ENCODE measurements at places on chromosomes 1 and 21.

DNA sequence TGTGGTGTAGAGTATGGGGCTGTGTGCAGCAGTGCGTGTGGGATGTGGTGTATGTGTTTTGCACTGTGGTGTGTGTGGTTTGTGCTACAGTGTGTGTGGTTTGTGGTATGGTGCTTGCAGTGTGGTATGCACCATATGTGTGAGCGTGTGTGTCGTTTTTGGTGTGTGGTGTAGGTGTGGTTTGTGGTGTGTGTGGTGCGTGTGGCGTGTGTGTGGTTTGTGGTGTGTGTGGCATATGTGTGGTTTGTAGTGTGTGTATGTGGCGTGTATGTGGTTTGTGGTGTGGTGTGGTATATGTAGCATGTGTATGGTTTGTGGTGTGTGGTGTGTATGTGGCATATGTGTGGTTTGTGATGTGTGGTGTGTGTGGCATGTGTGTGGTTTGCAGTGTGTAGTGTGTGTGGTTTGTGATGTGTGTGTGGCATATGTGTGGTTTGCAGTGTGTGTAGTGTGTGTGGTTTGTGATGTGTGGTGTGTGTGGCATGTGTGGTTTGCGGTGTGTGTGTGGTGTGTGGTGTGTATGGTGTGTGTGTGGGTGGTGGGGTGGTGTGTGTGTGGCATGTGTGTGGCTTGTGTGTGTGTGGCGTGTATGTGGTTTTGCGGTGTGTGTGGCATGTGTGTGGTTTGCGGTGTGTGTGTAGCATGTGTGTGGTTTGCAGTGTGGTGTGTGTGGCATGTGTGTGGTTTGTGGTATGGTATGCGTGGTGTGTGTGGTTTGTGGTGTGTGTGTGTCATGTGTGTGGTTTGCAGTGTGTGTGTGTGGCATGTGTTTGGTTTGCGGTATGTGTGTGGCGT, 53.5 kb upstream of the TRAPPC10 start:
- no peaks in the 10 kb centered on the region for H3K4me1 ChIP-seq
- H3K36me3 ChIP-seq: peaks cover 5% of the 10 kb centered on the region
- H3K27me3 ChIP-seq: peaks cover 1% of the 10 kb centered on the region
- DNase-seq: no peak

- DNase-seq: peak; percentile 83
- H3K4me3 ChIP-seq: no peak overlapping the region
- H3K27me3 ChIP-seq: peaks cover 1% of the 10 kb centered on the region
- H3K27ac ChIP-seq: no peak overlapping the region
- peaks cover 3% of the 10 kb centered on the region for H3K4me1 ChIP-seq
- no peaks in the 10 kb centered on the region for H3K36me3 ChIP-seq
These were observed 70.8 kb upstream of the RHOU start for GRCh38 chr1:228664399-228664914.

DNA sequence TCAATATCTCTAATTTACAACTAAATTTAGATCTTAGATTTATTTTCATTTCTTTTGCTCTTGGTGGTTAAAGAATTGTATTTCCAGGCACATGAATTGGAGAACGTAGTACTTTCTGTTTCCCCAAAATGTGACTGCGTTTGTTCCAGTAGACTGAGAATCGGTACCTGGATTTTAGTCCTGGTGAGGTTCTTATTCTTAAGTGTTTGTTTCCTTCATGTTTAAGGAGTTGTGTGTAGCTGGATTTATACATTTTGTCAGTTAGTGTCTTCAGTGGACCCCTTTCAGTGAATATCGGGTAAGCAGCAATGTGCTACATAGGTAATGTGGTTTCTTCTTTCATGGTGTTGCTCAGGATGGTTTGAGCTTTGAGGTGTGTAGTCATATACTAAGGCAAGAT, 6.8 kb downstream of the MIER1 start:
- H3K4me3 ChIP-seq: peak overlapping the region; percentile 91
- DNase-seq: no peak
- H3K4me1 ChIP-seq: peaks cover 26% of the 10 kb centered on the region
- H3K27me3 ChIP-seq: peaks cover 1% of the 10 kb centered on the region
- peak overlapping the region; percentile 18 for H3K27ac ChIP-seq

GRCh38 chr1:229040630-229041358, 230.1 kb upstream of the RAB4A start:
- peaks cover 8% of the 10 kb centered on the region for H3K4me1 ChIP-seq
- no peak for DNase-seq
- no peaks in the 10 kb centered on the region for H3K36me3 ChIP-seq
- no peaks in the 10 kb centered on the region for H3K27me3 ChIP-seq
- no peak overlapping the region for H3K27ac ChIP-seq

GRCh38 chr1:51000160-51000559, 30.1 kb downstream of the CDKN2C start:
- H3K4me1 ChIP-seq: no peaks in the 10 kb centered on the region
- no peak overlapping the region for H3K4me3 ChIP-seq
- no peak overlapping the region for H3K27ac ChIP-seq
- peaks cover 2% of the 10 kb centered on the region for H3K27me3 ChIP-seq
- no peaks in the 10 kb centered on the region for H3K36me3 ChIP-seq

DNA sequence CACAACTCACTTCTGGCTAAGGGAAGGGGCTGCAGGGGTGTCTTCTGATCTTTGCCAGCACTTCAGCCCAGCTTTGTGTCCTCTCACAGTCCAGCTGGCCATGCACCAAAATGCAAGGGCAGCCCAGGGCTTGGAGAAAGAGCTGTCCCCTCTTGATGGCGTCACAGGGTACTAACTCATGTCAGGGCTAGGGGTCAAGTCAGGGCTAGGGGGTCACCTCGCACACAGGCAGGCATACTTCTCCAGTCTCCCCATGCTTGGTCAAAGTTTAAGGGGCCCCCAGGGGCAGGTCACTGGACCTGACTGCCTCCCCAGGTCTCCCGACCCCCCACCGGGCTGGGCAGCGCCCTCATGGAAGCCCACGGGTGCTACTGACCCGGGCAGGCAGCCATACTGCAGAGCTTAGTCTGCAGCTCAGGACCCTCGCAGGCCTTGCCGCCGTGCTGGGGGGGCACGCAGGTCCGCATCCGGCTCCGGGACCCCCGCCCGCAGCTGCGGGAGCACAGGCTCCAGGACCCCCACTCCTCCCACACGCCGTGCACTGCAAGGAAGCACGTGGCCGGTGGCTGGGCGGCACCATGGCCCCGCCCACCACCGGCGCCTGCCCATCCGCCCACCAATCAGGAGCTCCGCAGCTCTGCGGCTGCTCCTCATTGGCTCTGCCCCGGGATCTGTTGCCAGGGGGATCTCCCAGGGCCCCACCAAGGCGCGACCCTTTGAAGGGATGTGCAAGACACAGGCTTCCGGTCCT, 21.5 kb downstream of the ADGRB2 start:
- no peak overlapping the region for H3K27ac ChIP-seq
- no peak overlapping the region for H3K4me3 ChIP-seq
- peaks cover 23% of the 10 kb centered on the region for H3K4me1 ChIP-seq
- H3K27me3 ChIP-seq: peaks cover 19% of the 10 kb centered on the region
- no peak for DNase-seq
- no peaks in the 10 kb centered on the region for H3K36me3 ChIP-seq

GRCh38 chr1:155251566-155251965, 3.7 kb downstream of the ENTREP3 start:
- no peak overlapping the region for H3K4me3 ChIP-seq
- DNase-seq: peak; percentile 33
- no peak overlapping the region for H3K27ac ChIP-seq
- peaks cover 24% of the 10 kb centered on the region for H3K4me1 ChIP-seq

DNA sequence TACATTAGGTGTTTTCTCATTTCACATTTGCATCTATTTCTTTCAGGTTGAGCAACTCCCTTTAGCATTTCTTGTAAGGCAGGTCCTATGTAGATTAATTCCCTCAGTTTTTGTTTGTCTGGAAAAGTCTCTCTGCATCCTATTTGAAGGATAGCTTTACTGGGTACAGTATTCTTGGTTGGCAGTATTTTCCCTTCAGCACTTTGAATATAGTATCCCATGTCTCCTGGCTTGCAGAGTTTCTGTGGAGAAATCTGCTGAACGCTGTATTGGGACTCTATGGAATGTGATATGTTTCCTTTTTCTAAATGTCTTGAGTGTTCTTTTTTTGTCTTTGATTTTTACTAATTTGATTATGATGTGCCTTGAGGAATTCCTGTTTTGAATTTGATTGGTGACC, 28.9 kb upstream of the FAM163A start:
- H3K27me3 ChIP-seq: no peaks in the 10 kb centered on the region
- no peak overlapping the region for H3K4me3 ChIP-seq
- DNase-seq: no peak
- H3K27ac ChIP-seq: no peak overlapping the region

GRCh38 chr21:45102391-45102932, 28.1 kb downstream of the ADARB1 start:
- no peak overlapping the region for H3K27ac ChIP-seq
- H3K27me3 ChIP-seq: peaks cover 17% of the 10 kb centered on the region
- H3K36me3 ChIP-seq: no peaks in the 10 kb centered on the region
- no peak for DNase-seq
- peaks cover 47% of the 10 kb centered on the region for H3K4me1 ChIP-seq
- no peak overlapping the region for H3K4me3 ChIP-seq

DNA sequence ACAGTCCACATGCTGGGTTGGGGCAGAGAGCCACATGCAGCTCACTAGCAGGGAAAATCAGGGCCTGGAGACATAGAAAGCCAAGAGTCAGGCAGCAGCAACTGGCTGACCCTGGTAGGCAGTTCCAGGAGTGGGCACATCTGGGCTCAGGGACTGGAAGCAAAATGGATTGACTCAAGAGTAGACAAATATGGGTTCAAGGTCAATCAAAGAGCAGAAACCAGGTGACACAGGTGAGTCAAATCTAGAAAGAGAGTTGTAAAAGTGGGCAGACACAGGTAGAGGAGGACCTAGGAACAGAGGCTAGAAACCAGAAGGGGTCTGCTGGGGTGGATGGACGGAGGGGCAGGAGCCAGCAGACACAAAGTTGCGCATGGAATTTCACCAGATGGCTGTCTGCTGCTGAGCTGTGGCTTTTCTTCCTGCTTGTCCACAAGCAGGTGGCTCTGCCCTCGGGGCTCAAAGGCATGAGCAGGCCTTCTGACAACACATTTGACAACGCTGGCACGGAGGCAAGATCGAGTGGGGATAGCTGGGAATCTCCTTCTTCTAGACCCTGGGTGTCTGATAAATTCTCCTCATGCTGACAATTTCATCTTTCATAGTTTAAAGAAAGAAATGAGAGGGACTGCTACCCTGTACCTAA, 40.8 kb upstream of the IGSF3 start:
- H3K27me3 ChIP-seq: peaks cover 7% of the 10 kb centered on the region
- H3K27ac ChIP-seq: peak overlapping the region; percentile 23
- DNase-seq: peak; percentile 52
- H3K4me3 ChIP-seq: no peak overlapping the region
- no peaks in the 10 kb centered on the region for H3K36me3 ChIP-seq
- H3K4me1 ChIP-seq: peaks cover 47% of the 10 kb centered on the region

DNA sequence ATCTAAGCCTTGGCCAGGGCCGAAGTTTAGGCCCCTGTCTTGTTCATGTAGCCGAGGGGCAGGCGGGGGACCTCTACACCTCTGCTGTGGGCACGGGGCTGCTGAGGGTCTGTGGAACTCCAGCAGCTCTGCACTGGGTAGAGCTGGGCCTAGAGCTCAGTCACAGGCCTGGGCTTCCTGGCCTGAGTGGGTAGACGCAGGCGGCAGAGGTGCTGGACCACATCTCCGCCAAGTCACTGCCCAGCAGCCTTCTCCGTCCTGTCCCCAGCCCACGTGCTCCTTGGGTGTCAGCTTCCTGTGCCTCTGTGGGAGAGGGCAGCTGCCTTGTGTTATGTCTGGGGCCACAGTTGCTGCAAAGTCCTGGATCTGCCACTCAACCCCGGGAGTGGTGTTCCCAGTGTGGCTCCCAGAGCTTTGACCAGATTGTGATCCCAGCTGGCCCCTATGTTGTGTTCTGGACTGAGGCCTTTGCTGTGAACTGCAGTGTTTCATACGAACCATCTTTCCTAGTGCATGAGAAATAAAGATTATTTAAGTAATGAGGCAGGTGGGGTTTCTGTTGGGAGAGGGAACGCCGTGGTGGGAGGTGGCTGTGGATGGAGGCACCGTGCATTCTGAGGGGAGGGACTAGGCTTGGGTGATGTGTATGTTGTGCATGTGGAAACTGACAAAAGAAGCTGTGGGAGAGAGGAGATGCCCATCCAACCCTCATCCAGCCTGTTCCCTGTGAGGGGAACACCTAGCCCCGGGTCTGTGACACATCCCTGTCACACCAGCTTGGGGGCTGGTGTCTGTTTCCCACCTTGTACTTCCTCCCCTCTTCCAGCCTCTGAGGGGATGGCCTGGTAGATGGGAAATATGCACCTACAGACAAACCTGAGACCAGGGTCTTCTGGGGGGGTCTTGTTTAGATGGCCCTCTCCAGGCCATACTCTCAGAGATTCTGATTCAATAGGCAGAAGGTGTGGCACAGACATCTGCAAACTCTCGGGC, 12.2 kb downstream of the AMPD2 start:
- H3K4me3 ChIP-seq: peak overlapping the region; percentile 16
- peaks cover 6% of the 10 kb centered on the region for H3K27me3 ChIP-seq
- peaks cover 7% of the 10 kb centered on the region for H3K4me1 ChIP-seq
- no peak for DNase-seq

DNA sequence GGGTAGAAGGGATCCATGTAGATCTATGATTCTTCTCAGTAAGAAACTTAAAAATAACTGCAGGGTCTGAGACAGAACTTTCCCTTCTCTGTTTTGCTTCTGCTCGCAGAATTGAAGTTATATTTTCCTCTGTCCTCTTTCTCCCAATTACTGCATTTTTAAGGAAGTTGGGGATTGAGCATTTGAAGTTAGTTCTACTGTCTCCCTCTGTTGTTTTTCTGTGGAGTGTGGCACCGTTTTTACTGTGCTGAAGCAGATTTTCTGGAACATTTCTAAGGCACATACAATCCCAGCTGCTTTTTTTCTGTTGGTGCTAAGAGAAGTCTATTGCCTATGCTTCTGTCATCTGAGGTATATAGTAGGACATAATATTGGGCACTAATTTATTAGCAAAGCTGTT, 43.3 kb downstream of the RASAL2 start:
- H3K27ac ChIP-seq: no peak overlapping the region
- H3K27me3 ChIP-seq: no peaks in the 10 kb centered on the region
- H3K4me1 ChIP-seq: no peaks in the 10 kb centered on the region
- H3K4me3 ChIP-seq: no peak overlapping the region
- DNase-seq: no peak

DNA sequence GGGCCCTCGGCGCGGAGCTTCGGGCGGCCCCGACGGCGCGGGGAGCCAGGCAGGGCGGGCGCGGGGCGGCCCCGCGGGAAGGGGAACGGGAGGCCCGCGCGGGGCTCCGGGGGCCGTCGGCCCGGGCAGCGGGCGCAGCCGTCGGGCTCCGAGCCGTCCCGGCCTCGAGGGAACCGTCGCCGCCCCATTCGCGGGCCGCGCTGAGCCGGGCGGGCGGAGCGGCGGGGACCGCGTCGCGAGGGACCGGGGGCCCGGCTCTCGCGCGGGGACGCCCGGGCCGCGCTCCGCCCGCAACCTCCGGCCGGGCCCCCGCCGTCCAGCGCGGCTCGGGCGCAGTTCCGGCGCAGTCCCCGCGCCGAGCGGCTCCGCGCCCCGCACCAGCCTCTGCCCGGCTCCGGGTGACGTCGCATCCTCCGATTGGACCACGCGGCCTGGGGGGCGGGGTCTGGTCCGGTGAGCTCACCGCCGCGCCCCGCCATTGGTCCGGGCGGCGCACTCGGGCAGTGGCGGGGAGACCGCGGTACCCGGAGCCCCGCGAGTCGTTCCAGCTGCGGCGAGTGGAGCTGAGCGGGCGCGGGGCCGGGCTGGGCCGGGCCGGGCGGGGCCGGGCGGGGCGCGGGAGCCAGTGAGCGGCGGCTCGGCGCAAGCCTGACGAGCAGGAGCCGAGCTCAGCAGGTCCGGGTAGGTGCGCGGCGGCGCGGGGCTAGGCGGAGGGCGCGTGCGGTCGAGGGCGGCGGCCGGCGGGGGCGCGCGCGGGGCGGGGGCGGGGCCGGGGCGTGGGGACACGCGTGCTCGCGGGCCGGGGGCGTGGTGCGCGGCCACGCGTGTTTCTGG, 66.7 kb upstream of the VAMP3 start:
- DNase-seq: peak; percentile 99
- no peak overlapping the region for H3K4me3 ChIP-seq
- H3K27me3 ChIP-seq: peaks cover 18% of the 10 kb centered on the region
